NCI-H69 (cell line): ENCODE measurements at places on chromosomes 3 and 15.

GRCh38 chr3:12487336-12487735 lies 3.1 kb downstream of the TSEN2 start:
- no peak for DNase-seq

DNA sequence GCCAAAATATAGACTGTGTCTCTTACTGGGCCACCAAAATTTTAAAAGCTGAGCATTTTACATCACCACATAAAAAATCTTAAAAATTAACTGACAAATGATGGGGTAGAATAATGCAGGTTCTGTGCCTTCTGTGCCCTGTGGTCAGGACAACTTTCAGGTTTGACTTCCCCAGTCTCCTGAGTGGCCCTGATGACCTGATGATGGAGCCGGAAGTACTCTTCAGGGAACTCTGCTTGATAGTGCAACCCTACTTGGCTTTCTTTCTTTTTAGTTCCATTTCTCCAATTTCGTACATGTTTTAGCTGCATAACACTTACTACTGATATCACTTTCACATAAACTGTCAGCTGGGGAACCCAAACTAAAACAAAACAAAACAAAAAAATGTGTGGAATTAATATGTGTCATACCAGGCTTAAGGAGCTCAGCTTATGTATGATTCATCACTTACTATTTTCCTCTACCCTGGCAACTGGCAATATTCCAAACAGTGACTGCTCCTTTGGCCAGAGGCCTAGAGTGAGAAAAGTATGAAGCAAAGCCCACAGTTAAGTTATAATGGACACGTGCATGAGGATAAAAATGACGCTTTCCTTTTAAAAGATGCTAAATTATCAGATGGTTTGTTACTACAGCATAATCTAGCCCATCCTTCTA lies 194.3 kb downstream of the BCHE start:
- DNase-seq, result peak; percentile 88

DNA sequence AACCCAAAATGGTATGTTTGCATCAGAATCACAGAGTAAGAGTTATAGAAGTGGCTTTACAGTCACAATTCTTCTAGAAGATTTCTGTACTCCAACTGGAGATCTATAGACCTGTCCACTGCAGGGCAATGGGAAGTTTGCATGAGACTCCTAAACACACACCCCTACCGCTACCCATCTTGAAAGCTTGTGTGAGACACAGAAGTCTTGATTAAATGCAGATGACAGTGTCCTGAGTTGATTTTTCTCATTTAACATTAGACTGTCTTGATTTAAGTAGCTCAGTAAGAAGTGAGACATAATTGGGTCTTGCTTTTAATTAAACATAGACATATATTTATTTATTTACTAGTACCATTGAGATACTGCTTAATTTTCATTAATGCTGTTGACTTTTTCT lies 54.4 kb downstream of the CD47 start:
- DNase-seq, result no peak

DNA sequence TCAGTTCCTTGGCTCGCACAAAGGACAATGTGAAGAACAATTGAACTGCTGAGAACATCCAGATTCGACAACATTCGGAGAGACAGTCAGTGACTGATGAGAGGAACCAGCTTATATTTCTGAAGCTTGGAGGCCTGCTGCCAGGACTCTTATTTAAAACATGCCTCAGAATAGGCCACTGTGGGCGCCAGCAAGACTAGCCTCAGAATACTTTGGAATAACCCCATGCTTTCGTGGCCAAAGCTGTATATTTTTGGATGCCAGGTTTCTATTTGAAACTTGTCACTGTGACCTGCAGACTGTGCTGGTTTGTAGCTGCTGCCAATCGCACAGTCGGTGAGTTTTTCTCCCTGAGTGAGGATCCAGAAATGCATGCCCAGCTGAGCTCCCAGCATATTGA lies 129.9 kb upstream of the UBE3A start:
- no peak for DNase-seq

DNA sequence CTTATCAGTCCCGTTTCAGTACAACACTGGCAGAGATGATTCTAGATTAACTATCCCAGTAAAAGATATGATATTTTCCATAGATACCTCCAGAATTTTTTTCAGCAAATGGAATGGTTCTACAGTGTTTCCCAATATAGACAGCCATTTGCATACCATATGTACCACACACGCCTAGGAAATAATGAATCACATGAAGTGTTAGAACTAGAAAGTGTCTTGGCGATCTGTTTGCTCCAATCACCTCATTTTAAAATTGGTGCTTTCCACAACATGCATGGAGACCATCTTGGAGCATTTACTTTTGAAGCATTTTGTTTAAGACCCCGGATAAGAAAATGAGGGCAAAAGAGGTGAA lies 2.0 kb downstream of the C2CD4A start:
- DNase-seq, result peak; percentile 55

- DNase-seq, result no peak
These were observed 741.0 kb downstream of the MCTP2 start for GRCh38 chr15:94972314-94972713.

- DNase-seq, result no peak
These were observed 31.3 kb downstream of the THSD4 start for GRCh38 chr15:71146580-71146982.

DNA sequence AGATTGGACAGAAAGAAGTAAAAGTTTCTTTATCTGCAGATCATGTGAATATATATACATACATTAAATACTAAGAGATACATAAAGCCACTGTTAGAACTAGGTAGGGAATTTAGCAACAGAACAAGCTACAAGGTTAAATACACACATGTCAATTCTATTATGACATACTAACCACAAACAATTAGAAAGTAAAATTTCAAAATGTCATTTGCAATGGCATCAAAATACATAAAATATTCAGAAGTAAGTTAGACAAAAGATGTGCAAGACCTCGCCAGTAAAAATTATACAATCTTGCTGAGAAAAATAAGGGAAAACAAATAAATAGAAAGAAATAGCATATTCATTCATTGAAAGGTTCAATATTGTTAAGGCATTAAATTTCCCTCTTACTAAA lies 200.0 kb upstream of the HES1 start:
- DNase-seq, result no peak
